CD4-positive, alpha-beta T cell treated with Interleukin-10 for 1 hour (primary cell): ENCODE measurements at places on chromosomes 5 and 9.

DNA sequence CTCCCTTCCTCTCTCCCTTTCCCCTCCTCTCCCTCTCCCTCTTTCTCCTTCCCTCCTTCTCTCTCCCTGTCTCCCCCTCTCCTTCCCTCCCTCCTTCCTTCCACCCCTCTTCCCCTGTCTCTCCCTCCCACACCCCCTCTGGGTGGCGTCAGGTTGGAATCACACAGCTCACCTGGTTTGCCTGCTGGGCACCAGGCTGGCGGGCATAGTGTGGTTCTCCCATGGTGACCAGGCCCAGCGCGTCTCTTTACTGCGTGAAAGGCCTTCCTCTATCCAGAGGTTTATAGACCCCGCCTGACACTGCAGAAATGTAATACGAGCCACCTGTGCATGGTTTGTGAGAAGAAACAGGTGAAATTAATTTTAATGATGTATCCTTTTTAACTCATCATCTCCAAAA, 76.2 kb downstream of the MRPL36 start:
- DNase-seq: no peak

- DNase-seq: no peak
These were observed 120.8 kb upstream of the MTAP start for GRCh38 chr9:21681641-21682040.

DNA sequence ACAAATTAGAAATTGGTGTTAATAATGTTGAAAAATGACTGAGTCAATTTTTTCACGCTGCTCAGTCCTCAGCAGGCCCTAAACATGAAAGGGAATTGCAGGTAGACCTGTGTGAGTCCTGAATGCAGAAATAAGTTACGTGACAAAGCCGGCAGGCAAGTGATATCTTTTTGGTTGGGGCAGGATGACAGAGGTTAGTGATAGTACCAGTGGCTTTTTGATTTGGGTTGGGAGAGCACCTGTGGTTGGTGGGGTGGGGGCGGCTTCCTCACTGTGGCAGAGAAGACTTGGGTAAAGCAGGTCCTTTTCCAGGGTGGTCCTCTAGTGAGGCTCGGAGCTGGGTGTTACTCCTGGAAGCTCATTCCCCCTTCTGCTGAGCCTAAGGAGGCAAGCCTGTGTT, 164.7 kb downstream of the TMEM167A start:
- no peak for DNase-seq

- DNase-seq: no peak
These were observed 54.0 kb downstream of the AOPEP start for GRCh38 chr9:94780516-94780950.

GRCh38 chr5:112339761-112340160, 79.3 kb downstream of the EPB41L4A start:
- no peak for DNase-seq

- no peak for DNase-seq
These were observed 13.0 kb downstream of the SH3PXD2B start for GRCh38 chr5:172441262-172441751.

- DNase-seq: no peak
These were observed 31.6 kb downstream of the IER5L start for GRCh38 chr9:129146441-129146941.

- peak; percentile 65 for DNase-seq
These were observed 23.1 kb downstream of the ADRB2 start for GRCh38 chr5:148849461-148849860.

DNA sequence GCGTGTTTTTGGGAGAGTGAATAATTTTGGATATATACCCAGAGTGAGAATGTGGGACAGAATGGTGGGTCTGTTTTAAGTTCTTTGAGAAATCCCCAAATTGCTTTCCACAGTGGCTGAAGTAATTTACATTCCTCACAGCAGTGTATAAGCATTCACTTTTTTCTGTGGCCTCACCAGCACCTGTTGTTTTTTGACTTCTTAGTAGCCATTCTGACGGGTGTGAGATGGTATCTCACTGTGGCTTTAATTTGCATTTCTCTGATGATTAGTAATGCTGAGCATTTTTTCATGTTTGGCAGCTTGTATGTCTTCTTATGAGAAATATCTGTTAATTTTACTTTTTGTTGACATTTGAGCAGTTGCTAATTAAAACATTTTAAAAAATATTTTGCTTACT, 9.4 kb upstream of the SPATA31D1 start:
- DNase-seq: no peak

- DNase-seq: no peak
These were observed 196.6 kb downstream of the PTTG1 start for GRCh38 chr5:160618286-160618685.

GRCh38 chr5:39175273-39175955, 43.9 kb downstream of the FYB1 start:
- no peak for DNase-seq

DNA sequence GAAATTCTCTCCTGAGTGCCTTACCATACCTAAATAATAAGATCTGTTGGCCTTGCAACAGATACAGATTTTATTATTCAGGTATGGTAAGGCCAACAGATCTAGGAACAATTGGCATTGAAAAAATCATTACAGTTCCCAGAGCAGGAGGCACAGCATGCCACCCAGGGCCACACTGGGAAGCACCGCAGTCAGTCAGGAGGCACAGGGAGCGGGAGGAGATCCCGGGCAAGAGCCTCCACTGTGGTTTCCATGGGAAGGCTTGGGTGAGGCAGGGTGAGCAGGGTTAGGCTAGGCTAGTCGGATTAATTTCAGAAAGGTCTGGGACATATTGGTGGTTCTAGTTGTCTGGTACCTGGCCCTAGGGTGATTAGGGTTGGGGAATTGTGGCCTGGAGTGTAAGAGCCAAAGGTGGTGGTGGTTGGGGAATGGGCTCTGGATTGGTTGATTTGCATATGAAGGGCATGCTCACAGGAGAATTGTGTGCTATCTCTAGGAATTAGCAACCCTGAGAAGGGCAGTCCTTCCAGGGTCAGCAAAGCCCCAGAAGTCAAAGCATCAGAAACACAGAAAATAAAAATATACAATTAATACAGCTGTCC, 111.4 kb downstream of the PDE8B start:
- DNase-seq: no peak

- no peak for DNase-seq
These were observed 55.3 kb downstream of the SEMA5A start for GRCh38 chr5:9490494-9491097.

DNA sequence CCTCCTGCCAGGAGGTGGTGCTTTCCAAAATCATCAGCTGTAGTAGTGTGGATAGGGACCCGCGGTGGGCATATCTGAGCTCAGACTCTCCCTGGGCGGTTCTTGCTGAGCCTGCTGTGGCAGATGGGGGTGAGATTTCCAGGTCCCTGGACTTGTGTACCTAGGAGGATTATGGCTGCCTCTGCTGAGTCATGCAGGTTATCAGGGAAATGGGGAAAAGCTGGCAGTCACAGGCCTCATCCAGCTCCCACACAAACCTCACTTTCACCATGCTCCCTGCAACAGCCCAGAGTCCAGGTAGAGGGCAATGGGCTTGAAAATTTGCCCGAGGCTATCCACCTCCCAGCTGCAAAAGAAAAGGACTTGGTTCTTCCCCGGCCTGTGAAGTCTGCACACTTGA, 23.4 kb upstream of the MAMDC2 start:
- no peak for DNase-seq

GRCh38 chr5:173744551-173744950, 128.1 kb upstream of the BOD1 start:
- DNase-seq: no peak

GRCh38 chr5:52898961-52899680, 90.0 kb upstream of the ITGA2 start:
- DNase-seq: no peak

- no peak for DNase-seq
These were observed 22.8 kb upstream of the ERBIN start for GRCh38 chr5:65903581-65903980.

DNA sequence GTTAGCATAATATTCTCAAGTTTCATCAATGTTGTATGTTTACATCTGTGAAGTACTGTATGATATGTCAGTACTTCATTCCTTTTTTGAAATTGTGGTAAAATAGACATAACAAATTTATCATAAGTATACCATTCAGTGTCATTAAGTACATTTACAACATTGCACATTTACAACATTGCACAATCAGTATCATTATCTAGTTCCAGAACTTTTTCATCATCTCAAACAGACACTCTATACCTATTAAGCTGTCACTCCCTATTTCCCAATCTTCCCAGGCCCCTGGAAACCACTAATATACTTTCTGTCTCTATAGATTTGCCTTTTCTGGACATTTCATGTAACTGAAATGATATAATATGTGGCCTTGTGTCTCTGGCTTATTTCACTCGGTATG, 75.1 kb upstream of the ATG10 start:
- DNase-seq: no peak

DNA sequence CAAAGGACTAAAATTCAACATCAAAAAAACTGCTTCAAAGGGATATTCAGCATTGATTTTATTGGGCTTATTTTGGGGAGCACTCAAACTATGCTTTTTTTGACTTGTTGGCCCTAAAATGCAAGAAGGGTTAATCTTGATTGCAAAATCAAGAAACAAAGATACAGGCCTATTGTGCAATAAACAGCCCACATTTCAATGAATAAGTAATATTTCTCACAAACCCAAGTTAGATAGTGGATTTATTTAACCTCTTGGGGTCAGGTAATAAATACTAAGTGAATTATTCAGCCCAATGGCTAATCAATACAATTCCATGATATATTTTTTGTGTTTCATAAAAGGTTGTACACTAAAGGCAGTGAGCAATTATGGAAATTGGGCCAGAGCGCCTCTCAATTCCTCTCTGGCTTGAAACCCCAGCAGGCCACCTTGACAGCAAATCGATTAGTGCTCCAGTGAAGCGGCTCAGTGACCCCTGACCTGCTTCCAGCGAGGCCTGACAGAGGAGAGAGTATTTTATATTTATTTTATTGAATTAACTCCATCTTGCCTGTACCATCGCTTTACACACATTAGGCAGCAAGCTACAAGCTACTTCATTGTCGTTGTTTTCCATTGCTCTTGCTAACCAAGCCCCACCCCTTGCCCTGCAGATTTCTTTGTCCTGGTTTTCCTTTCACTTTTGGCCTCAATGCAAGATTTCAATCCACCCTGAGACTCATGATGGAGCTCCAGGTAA, 65.5 kb downstream of the EBF1 start:
- DNase-seq: no peak

- peak; percentile 45 for DNase-seq
These were observed 14.0 kb upstream of the JAK2 start for GRCh38 chr9:4970970-4971641.

DNA sequence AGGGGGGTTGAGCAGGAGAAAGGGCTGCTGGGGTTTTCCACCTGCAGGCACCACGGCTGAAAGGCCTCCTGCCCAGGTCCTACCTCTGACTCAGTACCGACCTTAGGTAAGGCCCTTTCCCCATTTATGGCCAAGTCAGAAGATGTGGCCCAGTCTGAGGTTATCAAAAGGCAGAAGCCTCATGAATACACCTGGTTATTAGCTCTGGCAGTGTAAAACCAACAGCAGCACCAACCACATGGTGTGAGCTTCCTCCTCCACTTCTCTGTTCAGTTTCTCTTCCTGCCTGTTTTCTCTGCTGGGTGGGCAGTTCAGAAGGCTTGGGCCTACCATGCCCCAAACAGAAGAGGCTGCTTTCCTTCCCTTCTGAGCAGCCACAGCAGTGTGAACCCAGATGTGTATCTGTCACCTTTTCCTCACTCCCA, 86.9 kb downstream of the UGCG start:
- DNase-seq: no peak

DNA sequence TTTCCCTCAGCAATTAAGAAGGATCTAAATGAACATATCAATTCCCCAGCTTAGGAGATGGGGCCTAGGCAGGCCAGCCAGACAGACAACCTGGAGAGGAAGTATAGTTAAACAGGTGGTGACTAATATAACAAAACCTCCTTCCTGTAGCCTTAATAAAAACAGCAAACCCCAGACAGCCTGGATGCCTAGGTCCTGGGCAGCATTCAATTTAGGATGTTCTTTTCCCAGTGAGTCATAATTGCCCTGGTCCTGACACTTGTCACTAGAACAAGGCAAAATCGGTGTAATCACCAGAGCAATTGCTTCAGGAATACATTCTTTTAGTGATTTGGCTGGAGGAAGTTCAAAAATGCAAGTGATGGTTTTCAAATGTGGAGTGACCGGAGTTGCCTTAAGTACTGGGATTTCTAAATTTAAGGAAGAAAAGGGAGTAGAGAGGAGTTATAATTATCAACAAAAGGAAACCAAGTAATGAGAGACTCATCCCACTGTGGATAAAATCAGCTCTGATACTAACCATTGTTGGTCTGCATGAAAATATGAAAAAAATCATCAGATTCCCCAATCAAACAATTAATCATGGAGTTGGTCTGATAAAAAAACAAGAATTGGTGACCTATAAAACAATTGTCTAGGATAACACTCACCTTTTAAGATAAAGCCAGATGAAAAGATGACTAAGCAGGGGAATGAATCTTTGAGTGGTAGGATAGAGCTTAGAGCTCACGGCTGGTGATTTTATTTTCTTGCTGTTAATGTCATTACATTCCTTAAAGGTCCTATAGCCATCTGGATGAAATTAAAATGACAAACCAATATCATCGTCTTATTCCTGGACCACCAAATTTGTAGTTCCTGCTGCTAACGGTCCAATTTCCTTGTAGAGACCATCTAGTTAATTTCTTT, 39.0 kb upstream of the TARS1 start:
- no peak for DNase-seq

- no peak for DNase-seq
These were observed 174.0 kb upstream of the NREP start for GRCh38 chr5:111930905-111931461.

DNA sequence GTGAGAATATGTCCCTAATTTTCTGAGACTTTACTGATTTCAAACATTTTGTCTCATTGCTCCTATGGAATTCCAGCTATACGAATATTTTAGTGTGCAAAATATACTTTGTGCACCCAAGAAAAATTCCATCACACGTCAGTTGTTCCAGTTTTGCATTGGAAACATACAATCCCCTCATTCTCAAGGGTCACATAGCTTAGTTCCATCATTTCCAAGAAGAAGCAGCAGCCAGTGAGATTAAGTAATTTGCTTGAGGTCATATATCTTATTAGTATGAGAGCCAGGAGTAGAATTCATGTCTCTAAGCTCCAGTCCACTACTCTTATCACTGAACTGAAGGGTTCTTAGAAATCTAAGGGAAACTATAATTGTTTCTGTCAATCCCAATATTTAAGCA, 746.7 kb upstream of the C9orf72 start:
- DNase-seq: no peak

GRCh38 chr5:133230823-133231578, 179.2 kb downstream of the HSPA4 start:
- no peak for DNase-seq

- DNase-seq: peak; percentile 50
These were observed 6.2 kb upstream of the KLF9 start for GRCh38 chr9:70420441-70421271.

DNA sequence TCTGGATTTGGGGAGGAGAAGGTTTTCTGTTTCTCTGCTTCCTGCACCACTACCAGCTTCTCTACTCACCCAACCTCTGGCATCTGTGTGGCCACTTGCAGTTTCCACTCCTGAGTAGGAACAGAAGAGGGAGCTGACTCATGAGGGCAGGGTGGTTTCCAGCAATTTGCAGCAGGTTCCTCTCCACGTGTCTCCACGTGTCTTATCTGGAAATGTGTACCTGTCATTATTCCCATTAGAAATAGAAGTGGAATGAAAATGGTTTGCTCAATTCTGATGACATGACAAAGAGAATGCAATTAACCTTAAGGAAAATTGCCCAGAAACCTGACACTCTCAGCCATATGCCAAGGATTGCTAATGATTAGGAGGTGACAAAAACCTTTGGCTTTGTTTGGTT, 33.0 kb downstream of the EGFLAM start:
- no peak for DNase-seq
